ENCODE measurements at places on chromosomes 6 and 20.

GRCh38 chr20:47282864-47283263 lies 73.6 kb downstream of the ZMYND8 start:
- no peak for DNase-seq

GRCh38 chr20:63854069-63854765 lies 7.1 kb upstream of the ABHD16B start:
- DNase-seq, result no peak

GRCh38 chr6:110140650-110141049 lies 38.8 kb downstream of the WASF1 start:
- DNase-seq, result no peak

DNA sequence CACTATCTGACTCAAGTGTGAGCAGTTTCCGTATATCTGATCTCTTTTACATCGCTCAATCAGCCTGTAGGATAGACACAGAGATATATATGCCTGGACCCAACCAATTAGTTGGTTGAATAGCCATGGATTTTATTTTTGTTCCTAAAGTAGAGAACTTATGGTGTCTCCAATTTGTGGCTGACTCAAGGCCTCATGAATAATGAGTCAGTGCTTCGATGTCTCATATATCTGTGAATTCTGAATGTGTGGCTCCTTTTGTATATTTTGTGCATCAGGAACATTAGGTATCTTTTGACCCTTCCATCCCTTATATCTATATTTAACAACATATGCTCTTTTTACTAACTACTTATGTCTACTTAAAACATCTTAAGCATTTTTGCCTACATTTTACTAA lies 64.5 kb downstream of the OR2B2 start:
- DNase-seq, result no peak

DNA sequence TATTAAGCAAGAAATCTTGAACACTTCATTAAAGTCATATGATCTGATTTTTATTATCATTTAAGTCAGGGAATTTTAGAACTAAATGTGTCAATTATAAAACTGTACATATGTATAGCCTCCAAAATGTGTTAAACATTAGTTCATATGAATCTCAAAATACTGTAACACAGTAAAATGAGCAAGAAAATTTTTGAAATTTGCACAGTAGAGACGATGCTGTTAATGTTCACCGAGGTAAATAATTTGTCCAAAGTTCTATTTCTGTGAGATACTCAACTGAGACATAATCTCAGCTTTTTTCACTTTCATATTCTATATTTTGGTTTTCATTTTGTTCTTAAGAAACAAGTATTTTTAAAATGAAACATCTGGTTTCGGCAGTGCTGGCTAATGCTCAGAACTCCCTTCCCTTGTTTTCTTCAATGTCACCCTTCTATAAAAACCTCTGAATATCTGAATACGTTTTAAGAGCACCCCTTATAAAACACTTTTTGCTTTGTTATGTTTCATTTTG lies 353.1 kb downstream of the LAMA2 start:
- no peak for DNase-seq

Measured in NT2/D1 (cell line).